H1 (cell line): ENCODE measurements at places on chromosomes 6 and 20. TPM values are rescaled to one million over a fixed set of nuclear protein-coding genes. Genes with fewer than 3 reads are reported as not detected.

- H3K27ac ChIP-seq: no peak overlapping the region
- no peak overlapping the region for H3K4me3 ChIP-seq
- no peaks in the 10 kb centered on the region for H3K36me3 ChIP-seq
- H3K27me3 ChIP-seq: no peaks in the 10 kb centered on the region
- no peak for DNase-seq
- peaks cover 22% of the 10 kb centered on the region for H3K4me1 ChIP-seq
Measured at GRCh38 chr6:40417031-40417430, 170.1 kb downstream of the LRFN2 start.

GRCh38 chr6:112065426-112065986, 11.6 kb downstream of the CCN6 start:
- H3K27me3 ChIP-seq: no peaks in the 10 kb centered on the region
- H3K27ac ChIP-seq: no peak overlapping the region
- H3K4me3 ChIP-seq: no peak overlapping the region
- no peaks in the 10 kb centered on the region for H3K36me3 ChIP-seq

DNA sequence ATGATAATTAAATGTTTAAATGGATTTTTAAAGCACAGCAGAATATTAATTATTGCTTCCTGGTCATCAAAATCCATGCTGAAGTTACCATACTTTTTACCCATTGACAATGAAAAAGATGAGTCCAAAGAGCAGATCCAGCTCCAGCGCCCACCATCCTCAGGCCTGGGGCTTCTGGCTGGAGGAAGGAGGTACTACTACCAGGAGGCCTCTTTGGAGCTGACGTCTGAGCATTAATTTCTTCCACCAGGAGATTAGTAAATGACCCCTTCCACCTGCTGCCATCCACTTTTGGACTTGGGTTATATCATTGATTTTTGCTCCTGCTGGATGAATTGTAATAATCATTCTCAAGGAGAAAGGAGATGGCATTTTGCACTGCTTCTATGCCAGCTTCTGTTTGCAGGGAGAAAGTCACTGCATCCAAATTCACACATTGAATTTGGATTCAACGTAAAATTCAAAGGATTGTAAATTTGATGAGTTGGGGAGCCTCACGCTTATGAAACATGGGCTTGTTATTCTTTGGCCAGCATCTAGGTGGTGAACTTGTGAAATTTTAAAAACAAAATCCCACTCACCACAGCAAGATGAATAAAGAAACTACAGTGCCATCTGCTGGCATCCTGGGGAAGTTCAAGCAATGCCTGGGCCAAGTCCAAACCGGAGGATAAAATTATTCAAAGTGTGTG, 121.8 kb downstream of the SASH1 start:
- H3K27ac ChIP-seq: no peak overlapping the region
- peaks cover 4% of the 10 kb centered on the region for H3K4me1 ChIP-seq
- H3K27me3 ChIP-seq: no peaks in the 10 kb centered on the region
- H3K4me3 ChIP-seq: no peak overlapping the region
- peak; percentile 85 for DNase-seq

The SIRPB1 gene
- total RNA-seq: 0.54 and 0.99 TPM in 2 replicates

The TCF15 gene
- total RNA-seq: 6.9 and 7.3 TPM in 2 replicates

- no peak overlapping the region for H3K4me3 ChIP-seq
- H3K4me1 ChIP-seq: peaks cover 3% of the 10 kb centered on the region; the same call in 1 of the 2 replicates
- peaks cover 7% of the 10 kb centered on the region for H3K36me3 ChIP-seq
Measured at GRCh38 chr6:149079456-149079855, 238.1 kb upstream of the TAB2 start.

The LY6G5C gene
- 1.1 and 1.2 TPM in 2 replicates for total RNA-seq

DNA sequence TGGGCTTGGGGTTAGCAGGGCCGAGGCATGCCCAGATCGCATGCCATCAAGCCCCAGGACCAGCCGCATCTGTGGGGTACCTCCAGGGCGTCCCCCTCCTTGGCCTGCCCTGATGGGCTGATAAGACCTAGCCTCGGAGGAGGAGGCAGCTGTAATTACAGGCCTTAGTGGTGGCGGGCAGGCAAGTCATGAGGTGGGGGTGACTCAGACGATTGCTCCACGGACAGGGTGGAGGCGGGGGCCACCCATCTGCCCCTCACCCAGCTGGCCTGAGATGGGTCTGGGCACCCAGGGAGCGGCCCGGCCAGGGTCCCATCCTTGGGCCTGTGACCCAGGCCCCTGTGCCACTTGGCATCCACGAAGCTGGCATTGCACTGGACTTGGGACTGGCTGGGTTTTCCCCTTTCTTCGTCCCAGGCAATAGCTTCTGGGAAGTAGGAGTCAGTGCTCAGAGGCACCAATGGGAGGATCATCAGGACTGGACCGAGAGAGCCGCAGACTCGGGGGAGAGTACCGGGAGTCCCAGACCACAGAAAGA, 57.5 kb downstream of the CEBPB start:
- DNase-seq: no peak
- no peaks in the 10 kb centered on the region for H3K36me3 ChIP-seq
- no peak overlapping the region for H3K4me3 ChIP-seq
- no peaks in the 10 kb centered on the region for H3K4me1 ChIP-seq

DNA sequence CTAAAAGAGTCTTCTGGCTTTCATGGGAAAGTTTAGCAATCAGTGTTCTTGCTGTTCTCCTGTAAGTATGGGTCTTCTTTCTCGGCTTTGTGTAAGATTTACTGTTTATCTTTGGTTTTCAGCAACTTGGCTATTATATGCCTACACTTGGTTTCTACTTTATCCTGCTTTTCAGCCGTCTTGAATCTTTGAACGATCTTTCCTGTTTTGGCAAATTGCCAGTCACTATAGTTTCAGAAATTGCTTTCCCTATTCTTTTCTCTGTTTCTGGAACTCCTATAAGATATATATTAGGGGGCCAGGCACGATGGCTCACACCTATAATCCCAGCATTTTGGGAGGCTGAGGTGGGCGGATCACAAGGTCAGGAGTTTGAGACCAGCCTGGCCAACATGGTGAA, 14.6 kb upstream of the SRPK1 start:
- H3K27ac ChIP-seq: no peak overlapping the region
- no peak for DNase-seq
- H3K4me3 ChIP-seq: no peak overlapping the region

DNA sequence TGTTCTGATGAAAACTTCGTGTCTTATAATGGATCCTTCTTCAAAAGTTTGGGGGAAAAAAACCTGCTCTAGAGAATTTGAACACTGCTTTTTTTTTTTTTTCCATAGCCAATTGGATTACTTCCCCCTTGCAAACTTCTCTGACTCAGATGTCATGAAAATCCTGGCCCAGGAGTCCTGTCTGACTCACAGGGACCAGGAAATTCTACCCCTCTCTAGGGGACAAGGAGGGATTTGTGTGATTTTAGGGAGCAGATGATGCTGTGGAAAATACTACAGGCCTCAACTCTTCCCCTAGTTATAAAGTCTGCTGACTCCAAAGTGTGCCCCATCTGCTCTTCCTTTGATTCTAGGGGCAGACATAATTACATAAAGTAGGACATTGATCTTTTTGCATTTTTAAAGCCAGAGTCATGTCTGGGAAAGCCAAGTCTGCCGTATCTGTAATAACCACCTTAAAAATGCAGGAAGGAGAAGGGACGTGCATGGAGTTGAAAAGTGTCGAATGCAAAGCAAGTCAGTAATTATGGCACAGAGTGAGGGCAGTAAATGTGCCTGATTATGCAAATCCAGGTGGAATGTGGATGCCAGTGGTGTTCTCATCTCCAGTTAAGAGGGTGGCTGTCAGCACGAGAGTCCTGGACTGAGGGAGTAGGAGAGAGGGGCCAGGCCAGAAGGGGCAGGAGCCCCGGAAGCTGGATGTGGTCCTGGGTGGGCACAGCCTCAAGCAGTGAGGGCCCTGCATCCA, 144.3 kb upstream of the SULF2 start:
- H3K27me3 ChIP-seq: no peaks in the 10 kb centered on the region
- H3K27ac ChIP-seq: no peak overlapping the region

The GTSF1L gene
- total RNA-seq: not detected in 2 replicates

- H3K4me1 ChIP-seq: no peaks in the 10 kb centered on the region; the same call in none of the 2 replicates
- no peaks in the 10 kb centered on the region for H3K27me3 ChIP-seq
Measured at GRCh38 chr20:50290808-50291207, 100.2 kb downstream of the CEBPB start.

The PLAGL2 gene
- 25.4 and 26.1 TPM in 2 replicates for total RNA-seq

- no peak for DNase-seq
- H3K4me1 ChIP-seq: peaks cover 4% of the 10 kb centered on the region; the same call in 1 of the 2 replicates
- H3K27ac ChIP-seq: no peak overlapping the region
- no peak overlapping the region for H3K4me3 ChIP-seq
- no peaks in the 10 kb centered on the region for H3K27me3 ChIP-seq
Measured at GRCh38 chr6:88561954-88562315, 395.8 kb upstream of the CNR1 start.

DNA sequence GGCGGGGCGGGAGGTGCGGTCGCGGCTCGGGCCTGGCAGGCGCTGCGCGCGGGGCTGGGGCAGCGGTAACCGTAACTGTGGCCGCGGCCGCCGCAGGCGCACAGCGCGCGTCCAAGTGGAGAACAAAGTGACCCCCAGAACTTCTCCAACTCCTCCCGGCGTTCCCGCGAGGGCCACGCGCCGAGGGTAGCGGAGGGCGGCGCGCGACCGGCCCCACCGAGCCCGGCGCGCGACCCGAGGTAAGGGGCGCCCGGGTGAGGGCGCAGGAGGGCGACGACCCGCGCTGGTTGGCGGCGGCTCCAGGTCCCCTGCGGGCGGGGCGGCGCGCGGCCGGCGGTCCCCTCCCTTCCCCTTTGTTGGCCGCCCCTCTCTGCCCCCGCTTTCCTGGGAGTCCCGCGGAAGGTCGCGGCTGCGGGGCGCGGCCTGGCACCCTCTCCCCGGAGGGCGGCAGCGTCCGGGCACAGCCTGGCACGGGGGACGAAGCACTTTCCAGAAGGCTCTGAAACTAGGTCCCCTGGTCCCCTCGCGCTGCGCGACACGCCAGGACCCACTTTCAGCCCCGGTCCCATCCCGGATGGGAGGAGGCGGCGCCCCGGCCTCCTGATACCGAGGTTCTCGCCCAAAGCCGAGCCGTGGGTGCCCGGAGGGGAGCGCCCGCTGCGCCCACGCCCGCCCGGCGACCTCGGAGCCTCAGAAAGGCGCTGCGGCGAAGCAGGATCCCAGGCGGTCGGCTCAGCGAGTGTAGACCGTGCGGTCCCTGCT, at the start of gene TIAM2:
TIAM2 (plus strand) TSS at position 62 of the 762 bp plus-strand sequence. CDS start 133,909 bp downstream, outside the sequence.
- no peaks in the 10 kb centered on the region; the same call in none of the 2 replicates for H3K4me1 ChIP-seq
- H3K27ac ChIP-seq: peak within 1 kb of the TSS; percentile 27; the same call in 1 of the 2 replicates
- H3K36me3 ChIP-seq: no peaks in the 10 kb centered on the region
- H3K27me3 ChIP-seq: peaks cover 2% of the 10 kb centered on the region; the same call in 1 of the 2 replicates
- peak within 1 kb of the TSS; percentile 90 for H3K4me3 ChIP-seq

DNA sequence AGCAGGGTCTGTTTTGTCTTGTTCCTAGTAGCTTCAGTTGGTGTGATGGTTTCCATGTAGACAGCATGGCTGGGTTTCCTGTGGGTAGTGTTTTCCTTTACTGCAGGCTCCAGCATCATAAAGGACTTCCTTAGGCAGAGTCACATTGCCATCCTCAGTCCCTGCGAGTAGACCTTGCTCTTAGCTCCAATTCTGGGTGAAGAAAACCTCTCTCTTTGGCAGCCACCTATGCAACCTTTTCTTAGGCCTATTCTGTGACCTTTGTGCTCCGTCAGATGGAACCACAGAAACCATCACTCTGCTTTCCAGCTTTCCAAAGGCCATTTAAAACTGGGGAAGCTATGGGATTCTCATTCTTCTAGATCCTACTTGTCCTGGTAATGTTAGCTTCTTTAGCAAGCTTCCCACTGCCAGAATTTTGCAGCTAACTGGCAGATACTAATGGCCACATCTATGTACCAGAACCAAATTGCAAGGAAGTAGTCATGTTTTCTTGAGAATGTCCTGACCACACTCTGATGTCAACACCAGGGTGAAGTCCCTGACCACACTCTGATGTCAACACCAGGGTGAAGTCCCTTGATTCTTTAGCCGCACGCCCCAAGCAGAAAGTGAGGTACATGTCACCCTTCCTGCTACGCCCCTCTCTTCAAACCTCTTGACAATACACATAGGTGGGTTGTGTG, 646.6 kb upstream of the HS3ST5 start:
- H3K27me3 ChIP-seq: no peaks in the 10 kb centered on the region
- no peaks in the 10 kb centered on the region for H3K4me1 ChIP-seq
- DNase-seq: no peak
- no peak overlapping the region for H3K27ac ChIP-seq
- H3K36me3 ChIP-seq: no peaks in the 10 kb centered on the region

- H3K4me1 ChIP-seq: no peaks in the 10 kb centered on the region
- no peaks in the 10 kb centered on the region for H3K27me3 ChIP-seq
- H3K4me3 ChIP-seq: peak overlapping the region; percentile 98
Measured at GRCh38 chr6:27894839-27895762, 17.1 kb downstream of the OR2B2 start.

- H3K4me3 ChIP-seq: peak overlapping the region; percentile 83
- no peak overlapping the region for H3K27ac ChIP-seq
- no peaks in the 10 kb centered on the region; the same call in 1 of the 2 replicates for H3K4me1 ChIP-seq
Measured at GRCh38 chr6:150600010-150600300, 270 bp downstream of the PLEKHG1 start.

The WFDC12 gene
- total RNA-seq: not detected in 2 replicates

DNA sequence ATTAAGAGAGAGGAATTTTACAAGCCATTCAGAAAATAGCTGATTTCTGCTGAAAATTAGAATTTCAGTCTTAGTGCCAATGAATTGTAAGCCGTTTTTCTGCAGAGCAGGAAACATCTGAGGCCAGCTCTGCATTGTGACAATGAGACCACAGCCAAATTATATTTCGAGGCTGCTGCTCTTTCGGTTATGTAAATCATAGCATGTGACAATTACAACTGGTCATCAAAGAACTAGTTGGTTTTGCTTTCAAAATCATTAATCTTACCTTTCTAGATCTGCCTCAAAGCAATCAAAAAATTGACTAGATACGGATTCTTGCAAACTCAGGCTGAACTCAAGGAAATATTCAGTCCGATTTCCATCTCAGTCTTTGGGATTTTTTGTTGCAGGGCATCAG, 33.4 kb upstream of the INSM1 start:
- no peaks in the 10 kb centered on the region for H3K4me1 ChIP-seq
- H3K27me3 ChIP-seq: no peaks in the 10 kb centered on the region
- no peak overlapping the region for H3K4me3 ChIP-seq
- no peaks in the 10 kb centered on the region for H3K36me3 ChIP-seq

DNA sequence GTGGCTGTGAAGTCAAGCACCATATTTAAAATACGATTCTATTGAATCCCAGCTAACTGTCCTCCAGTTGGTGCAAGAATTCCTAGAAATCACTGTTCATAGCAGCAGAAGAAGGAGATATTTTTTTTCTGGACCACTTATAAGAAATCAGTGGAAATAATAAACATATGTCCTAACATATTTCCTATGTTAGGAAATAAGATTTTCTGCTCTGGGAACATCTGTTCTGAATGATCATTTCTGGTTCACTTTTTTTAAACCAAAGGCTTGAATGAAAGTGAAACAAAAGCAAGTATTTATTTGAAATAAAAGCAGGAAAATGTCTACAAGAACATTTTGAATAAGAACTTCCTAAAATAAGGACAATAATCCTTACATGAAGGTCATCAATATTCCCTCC, 138.9 kb upstream of the RALGAPA2 start:
- H3K4me1 ChIP-seq: no peaks in the 10 kb centered on the region
- no peak for DNase-seq
- no peaks in the 10 kb centered on the region for H3K36me3 ChIP-seq
- no peak overlapping the region for H3K27ac ChIP-seq
- H3K4me3 ChIP-seq: no peak overlapping the region

GRCh38 chr6:137729866-137730629, 137.0 kb upstream of the TNFAIP3 start:
- no peaks in the 10 kb centered on the region for H3K36me3 ChIP-seq
- no peaks in the 10 kb centered on the region; the same call in 1 of the 2 replicates for H3K27me3 ChIP-seq
- H3K4me3 ChIP-seq: no peak overlapping the region
- H3K27ac ChIP-seq: no peak overlapping the region
- H3K4me1 ChIP-seq: no peaks in the 10 kb centered on the region

- DNase-seq: no peak
- H3K4me1 ChIP-seq: peaks cover 11% of the 10 kb centered on the region
- no peak overlapping the region for H3K4me3 ChIP-seq
- H3K27me3 ChIP-seq: no peaks in the 10 kb centered on the region
Measured at GRCh38 chr6:22008248-22008836, 288.5 kb downstream of the PRL start.
